ENCODE measurements at places on chromosomes 13 and 19. TPM values are rescaled to one million over a fixed set of nuclear protein-coding genes. Genes with fewer than 3 reads are reported as not detected.

Gene SLC25A41
- not detected for total RNA-seq

- H3K4me1 ChIP-seq: peaks cover 15% of the 10 kb centered on the region
- H3K27ac ChIP-seq: no peak overlapping the region
- no peak for DNase-seq
- peaks cover 2% of the 10 kb centered on the region for H3K36me3 ChIP-seq
Observed at GRCh38 chr19:49356382-49356781, 5.8 kb downstream of the TEAD2 start.

Gene PLIN5
- total RNA-seq: 37.3 TPM

DNA sequence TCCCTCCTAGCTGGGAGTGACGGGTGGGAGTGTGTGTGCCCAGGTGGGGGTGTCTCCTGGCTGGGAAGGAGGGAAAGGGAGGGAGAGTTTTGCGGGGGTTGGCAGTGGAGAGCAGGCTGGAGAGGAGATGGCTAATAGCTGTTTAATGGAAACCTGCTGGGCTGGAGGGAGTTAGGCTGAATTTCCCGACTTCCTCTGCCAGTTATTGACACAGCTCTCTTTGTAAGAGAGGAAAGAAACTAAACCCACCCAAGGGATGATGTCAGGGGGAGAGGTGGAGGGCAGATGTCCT, 10.2 kb upstream of the ILF3 start:
- H3K4me3 ChIP-seq: no peak overlapping the region
- H3K4me1 ChIP-seq: no peaks in the 10 kb centered on the region
- H3K36me3 ChIP-seq: peaks cover 2% of the 10 kb centered on the region
- H3K27me3 ChIP-seq: no peaks in the 10 kb centered on the region

DNA sequence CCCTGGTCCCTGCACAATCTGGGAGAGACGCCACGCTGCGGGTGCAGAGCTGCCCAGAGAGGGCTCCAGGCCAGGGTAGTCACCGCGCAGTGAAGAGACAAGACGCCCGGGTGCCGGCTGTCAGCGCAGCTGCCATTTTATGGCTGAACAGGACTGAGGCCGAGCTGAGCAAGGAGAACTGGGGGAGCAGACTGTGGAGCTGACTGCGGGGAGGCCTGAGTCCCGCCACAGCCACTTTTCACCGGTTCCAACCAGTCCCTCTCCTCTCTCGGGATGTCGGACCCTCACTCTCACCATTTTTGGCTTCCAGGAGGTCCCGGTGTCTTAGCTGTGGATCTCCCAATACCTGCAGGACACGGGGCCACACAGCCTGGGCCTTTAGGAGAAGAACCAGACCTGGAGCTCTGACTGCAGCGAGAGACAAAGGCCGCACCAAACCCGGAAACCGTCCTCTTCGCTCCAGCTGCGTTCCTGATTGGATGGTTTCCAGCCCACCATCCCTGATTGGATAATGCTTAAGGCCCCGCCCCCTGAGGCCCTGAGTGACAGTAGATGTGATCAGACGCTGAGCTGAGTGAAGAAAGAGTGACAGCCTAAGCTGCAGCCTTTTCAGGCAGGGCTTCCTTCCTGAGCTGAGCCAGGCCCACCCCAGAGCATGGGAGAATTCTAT, at the start of gene ZNF626:
ZNF626 (minus strand) TSS at position 422 of the 670 bp plus-strand sequence; CDS start at position 297, 125 bp downstream.
- H3K36me3 ChIP-seq: peaks cover 6% of the 10 kb centered on the region
- H3K27me3 ChIP-seq: no peaks in the 10 kb centered on the region
- H3K4me3 ChIP-seq: peak within 1 kb of the TSS; percentile 76
- peak within 1 kb of the TSS; percentile 77 for H3K27ac ChIP-seq

DNA sequence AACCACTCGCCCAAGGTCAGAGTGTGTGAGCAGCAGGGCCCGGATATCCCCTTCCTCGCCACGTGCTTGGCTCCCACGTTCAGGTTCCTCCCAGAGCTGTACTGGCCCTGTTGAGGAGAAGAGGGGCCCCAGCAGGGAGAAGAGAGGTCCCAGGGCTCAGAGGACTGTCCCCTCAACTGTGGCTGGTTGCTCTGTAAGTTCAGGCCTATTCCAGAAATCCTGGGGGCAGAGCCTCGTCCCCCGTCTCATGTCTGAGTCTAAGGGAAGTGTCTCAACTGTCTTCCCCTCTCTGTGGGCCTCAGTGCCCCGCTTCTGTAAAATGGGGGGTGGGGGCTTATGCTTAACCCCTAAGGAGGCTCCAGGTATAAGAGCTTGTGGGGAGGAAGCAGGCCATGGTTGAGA, 3.9 kb downstream of the PPP5C start:
- no peak overlapping the region for H3K4me3 ChIP-seq
- H3K4me1 ChIP-seq: peaks cover 7% of the 10 kb centered on the region
- H3K27me3 ChIP-seq: no peaks in the 10 kb centered on the region
- no peak for DNase-seq
- H3K36me3 ChIP-seq: no peaks in the 10 kb centered on the region
- H3K27ac ChIP-seq: peak overlapping the region; percentile 82

Gene B3GNT8
- total RNA-seq: 30.5 TPM

DNA sequence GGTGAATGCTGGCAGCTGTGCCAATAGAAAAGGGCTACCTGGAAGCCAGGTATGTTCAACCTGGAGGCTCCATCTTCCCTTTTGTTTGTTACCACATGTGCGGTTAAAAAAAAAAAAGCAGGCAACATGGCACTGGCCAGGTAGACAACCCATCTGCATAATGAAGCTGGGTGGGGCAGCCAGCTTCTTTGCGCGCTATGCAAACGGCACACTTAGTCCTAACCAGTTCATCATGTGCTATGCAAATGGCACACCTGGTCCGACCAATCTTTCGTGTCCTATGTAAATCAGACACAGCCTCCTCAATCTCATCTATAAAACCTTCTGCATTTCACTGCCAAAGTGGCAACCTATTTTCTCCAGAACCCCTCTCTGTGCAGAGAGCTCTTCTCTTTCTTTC, 11.3 kb upstream of the IGSF23 start:
- no peak for DNase-seq
- no peaks in the 10 kb centered on the region for H3K36me3 ChIP-seq
- H3K27me3 ChIP-seq: no peaks in the 10 kb centered on the region
- no peak overlapping the region for H3K27ac ChIP-seq
- H3K4me1 ChIP-seq: no peaks in the 10 kb centered on the region
- no peak overlapping the region for H3K4me3 ChIP-seq

- DNase-seq: no peak
- no peak overlapping the region for H3K27ac ChIP-seq
- H3K36me3 ChIP-seq: no peaks in the 10 kb centered on the region
- no peaks in the 10 kb centered on the region for H3K4me1 ChIP-seq
- H3K4me3 ChIP-seq: no peak overlapping the region
Observed at GRCh38 chr19:33171916-33172359, 22.2 kb upstream of the LRP3 start.

DNA sequence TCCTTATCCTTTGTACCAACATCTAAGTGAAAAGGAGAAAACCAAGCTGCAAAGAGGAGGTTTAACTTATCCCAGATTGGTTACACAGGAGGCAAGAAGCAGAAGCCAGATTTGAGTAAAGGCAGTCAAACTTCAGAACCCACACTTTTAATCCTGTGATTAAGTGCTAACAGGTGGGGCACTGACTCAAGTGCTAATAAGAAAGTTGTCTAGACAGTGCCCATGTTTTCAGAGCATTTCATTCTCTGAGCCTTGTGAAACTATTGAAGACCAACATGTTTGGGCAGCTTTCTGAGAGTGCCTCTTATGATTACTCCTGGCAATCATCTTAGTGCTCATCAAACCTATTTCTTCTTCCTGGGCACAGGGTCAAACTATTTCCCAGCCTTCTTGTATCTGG, 380.8 kb downstream of the KCNRG start:
- H3K4me3 ChIP-seq: no peak overlapping the region
- DNase-seq: no peak
- H3K27me3 ChIP-seq: no peaks in the 10 kb centered on the region
- no peaks in the 10 kb centered on the region for H3K36me3 ChIP-seq
- peaks cover 4% of the 10 kb centered on the region for H3K4me1 ChIP-seq

GRCh38 chr13:78487707-78488106, 115.6 kb downstream of the POU4F1 start:
- no peaks in the 10 kb centered on the region for H3K4me1 ChIP-seq
- H3K36me3 ChIP-seq: no peaks in the 10 kb centered on the region

Gene VAV1
- total RNA-seq: 28.4 TPM

DNA sequence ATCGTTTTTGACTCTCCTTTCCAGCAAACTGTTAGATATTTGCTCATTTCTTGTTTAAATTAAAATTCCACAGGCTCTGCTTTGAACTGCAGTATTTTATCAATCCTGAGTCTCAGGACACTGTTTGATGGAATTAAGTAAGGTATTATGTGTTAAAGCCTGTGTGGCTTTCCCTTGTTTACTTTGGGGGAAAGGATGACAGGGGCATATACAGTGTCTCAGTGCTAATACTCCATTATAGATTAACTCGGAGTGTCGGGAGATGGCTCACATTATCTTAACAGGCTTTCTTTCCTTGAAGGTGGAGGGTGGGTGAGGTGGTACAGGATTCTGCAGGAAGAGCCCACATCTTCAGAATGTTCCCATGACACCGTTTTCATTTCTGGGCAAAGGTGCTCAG, 84.7 kb downstream of the SHISA2 start:
- H3K4me3 ChIP-seq: no peak overlapping the region
- H3K27me3 ChIP-seq: no peaks in the 10 kb centered on the region
- no peak for DNase-seq

DNA sequence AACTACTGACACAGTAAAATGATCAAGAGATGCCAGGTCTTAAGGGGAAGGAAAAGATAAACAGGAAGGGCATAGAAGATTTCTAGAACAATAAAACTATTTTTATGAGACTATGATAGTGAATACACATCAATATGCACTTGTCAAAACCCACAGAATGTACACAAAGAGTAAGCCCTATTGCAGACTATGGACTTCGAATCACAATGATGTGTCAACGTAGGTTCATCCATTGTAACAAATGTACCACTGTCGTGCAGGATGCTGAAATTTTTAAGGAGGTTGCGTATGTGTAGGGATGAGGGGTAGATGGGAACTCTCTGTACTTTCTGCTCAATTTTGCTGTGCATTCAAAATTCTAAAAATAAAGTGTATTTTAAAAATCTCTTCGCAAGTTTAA, 171.9 kb downstream of the KLF12 start:
- H3K27ac ChIP-seq: no peak overlapping the region
- no peaks in the 10 kb centered on the region for H3K4me1 ChIP-seq
- no peak overlapping the region for H3K4me3 ChIP-seq
- no peaks in the 10 kb centered on the region for H3K27me3 ChIP-seq
- DNase-seq: no peak

GRCh38 chr19:1045247-1045603, 5.3 kb downstream of the ABCA7 start:
- peaks cover 3% of the 10 kb centered on the region for H3K4me1 ChIP-seq
- DNase-seq: no peak
- no peak overlapping the region for H3K4me3 ChIP-seq
- H3K27me3 ChIP-seq: no peaks in the 10 kb centered on the region
- no peaks in the 10 kb centered on the region for H3K36me3 ChIP-seq

GRCh38 chr13:94119360-94119936, 360.0 kb downstream of the DCT start:
- no peaks in the 10 kb centered on the region for H3K27me3 ChIP-seq
- no peak overlapping the region for H3K4me3 ChIP-seq
- H3K27ac ChIP-seq: no peak overlapping the region
- DNase-seq: peak; percentile 80
- peaks cover 7% of the 10 kb centered on the region for H3K4me1 ChIP-seq
- H3K36me3 ChIP-seq: no peaks in the 10 kb centered on the region

Gene PLPPR3
- 14.1 TPM for total RNA-seq

DNA sequence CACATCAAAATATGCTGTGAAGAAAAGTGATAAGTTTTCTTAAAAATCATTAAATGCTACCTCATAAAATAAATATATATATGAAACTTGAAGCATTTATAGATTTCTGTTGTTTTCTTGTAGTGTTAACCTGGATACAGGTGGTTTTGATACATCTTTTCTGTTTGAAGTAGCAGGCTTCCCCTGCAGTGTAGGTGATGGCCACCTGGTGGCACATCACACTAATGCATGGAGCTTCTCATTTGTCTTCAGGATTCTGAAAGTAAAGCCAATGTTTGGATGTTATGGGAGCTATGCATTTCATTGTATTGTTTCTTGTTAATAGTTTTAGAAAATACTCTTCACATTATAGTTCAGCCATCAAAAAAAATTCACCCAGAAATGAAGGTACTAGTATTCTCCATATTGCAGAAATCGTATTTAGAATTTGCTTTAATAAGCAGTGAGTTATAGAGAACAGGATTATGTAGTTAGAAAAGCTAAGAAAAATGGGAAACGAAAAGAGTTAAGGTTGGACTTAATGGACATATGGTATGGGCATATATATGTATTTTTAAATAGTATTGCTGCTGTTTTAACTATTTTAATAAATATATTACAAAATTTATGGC, 18.7 kb downstream of the GPR180 start:
- no peak overlapping the region for H3K4me3 ChIP-seq
- H3K27ac ChIP-seq: no peak overlapping the region
- no peaks in the 10 kb centered on the region for H3K27me3 ChIP-seq
- DNase-seq: peak; percentile 45
- peaks cover 4% of the 10 kb centered on the region for H3K36me3 ChIP-seq

- H3K4me3 ChIP-seq: no peak overlapping the region
- no peaks in the 10 kb centered on the region for H3K36me3 ChIP-seq
- DNase-seq: no peak
- H3K27ac ChIP-seq: no peak overlapping the region
- H3K27me3 ChIP-seq: no peaks in the 10 kb centered on the region
Observed at GRCh38 chr19:28932446-28932845, 280.5 kb downstream of the UQCRFS1 start.

GRCh38 chr19:54461613-54462012, 2.0 kb downstream of the LENG9 start:
- DNase-seq: peak; percentile 89
- no peak overlapping the region for H3K4me3 ChIP-seq
- no peaks in the 10 kb centered on the region for H3K27me3 ChIP-seq
- peaks cover 31% of the 10 kb centered on the region for H3K36me3 ChIP-seq

GRCh38 chr19:15475611-15476010, 3.7 kb downstream of the PGLYRP2 start:
- no peak overlapping the region for H3K4me3 ChIP-seq
- no peak for DNase-seq
- peaks cover 6% of the 10 kb centered on the region for H3K27me3 ChIP-seq
- no peaks in the 10 kb centered on the region for H3K36me3 ChIP-seq
- H3K27ac ChIP-seq: no peak overlapping the region

Gene CCNA1
- total RNA-seq: 10.2 TPM

Gene IL4I1
- 3.6 TPM for total RNA-seq

GRCh38 chr13:110651271-110651670, 35.9 kb downstream of the NAXD start:
- DNase-seq: no peak
- H3K4me1 ChIP-seq: no peaks in the 10 kb centered on the region
- no peak overlapping the region for H3K4me3 ChIP-seq
- no peak overlapping the region for H3K27ac ChIP-seq

Gene FBXL3
- total RNA-seq: 48.0 TPM

DNA sequence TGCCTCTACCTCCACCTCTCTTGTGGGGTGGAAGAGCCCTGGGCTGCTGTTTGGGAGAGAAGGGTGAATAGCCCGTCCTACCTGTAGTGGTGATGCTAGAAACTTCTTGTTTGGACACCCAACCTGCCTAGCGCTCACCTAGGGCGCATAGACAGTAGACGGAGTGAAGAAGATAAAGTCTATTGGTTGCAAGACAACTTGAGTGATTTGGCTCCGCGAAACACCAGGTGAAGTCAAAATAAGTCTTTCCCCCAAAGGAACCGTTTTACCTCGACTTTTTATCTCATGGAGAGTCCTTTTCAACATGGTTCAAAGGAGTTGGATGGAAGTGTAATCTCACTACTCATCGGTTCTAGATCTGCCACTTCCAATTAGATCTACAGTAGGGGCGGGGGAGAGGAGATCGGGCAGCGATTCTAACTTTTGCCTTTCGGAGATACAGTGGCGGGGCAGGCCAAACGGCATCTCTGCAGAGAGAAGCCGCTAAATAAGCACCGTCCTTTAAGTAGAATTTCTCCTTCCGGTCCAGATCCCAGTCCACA, 694 bp upstream of the ZIC5 start:
- DNase-seq: no peak
- H3K4me1 ChIP-seq: peaks cover 6% of the 10 kb centered on the region
- H3K36me3 ChIP-seq: no peaks in the 10 kb centered on the region
- no peak overlapping the region for H3K27ac ChIP-seq
- no peak overlapping the region for H3K4me3 ChIP-seq
- H3K27me3 ChIP-seq: peaks cover 23% of the 10 kb centered on the region
